NCI-H2081 (cell line): ENCODE measurements at places on chromosomes 1 and 21.

GRCh38 chr1:7458946-7459345 lies 312.1 kb upstream of the VAMP3 start:
- DNase-seq: no peak

- no peak for DNase-seq
Observed at GRCh38 chr1:14513111-14513510, 85.4 kb upstream of the KAZN start.

DNA sequence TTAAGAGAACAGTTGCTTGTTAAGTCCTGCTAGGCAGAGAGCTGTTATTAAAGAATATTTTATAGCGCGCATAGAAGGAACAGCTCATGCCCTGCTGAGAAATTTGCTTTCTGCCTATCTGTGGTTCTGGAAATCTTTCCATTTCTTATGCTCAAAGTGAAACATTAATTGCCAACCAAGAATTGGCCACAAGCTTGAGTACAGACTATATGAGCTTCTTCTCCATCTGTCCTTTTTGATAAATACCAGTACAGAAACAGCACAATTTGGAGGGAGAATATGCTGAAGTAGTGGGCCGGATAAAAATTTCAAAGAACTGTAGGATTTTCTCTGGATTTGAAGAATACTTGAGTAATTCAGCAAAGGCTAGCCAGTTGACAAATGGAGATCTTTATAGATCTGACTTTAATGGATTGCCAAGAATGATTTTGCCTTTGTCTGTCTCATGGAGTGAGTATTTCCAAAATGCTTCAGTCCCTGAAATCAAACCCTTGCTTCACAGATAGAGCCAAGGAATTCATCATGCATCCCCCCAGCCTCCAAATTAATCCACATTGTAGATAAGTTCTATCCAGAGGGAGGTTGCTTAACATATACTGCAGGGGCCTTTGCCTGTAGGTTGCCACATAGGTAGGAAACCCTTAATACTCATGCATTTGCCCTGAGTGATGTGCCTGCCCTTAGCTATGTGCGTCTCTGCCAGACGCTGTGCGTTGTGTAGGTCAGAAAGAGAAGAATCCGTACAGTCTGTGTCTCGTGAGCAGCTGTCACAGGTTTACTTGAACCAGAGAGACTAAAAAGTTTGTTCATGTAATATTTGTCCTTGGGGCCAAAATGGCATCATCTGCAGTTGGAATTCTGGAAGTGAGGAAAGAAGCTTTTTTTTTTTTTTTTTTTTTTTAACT lies 44.2 kb downstream of the SMYD2 start:
- no peak for DNase-seq

DNA sequence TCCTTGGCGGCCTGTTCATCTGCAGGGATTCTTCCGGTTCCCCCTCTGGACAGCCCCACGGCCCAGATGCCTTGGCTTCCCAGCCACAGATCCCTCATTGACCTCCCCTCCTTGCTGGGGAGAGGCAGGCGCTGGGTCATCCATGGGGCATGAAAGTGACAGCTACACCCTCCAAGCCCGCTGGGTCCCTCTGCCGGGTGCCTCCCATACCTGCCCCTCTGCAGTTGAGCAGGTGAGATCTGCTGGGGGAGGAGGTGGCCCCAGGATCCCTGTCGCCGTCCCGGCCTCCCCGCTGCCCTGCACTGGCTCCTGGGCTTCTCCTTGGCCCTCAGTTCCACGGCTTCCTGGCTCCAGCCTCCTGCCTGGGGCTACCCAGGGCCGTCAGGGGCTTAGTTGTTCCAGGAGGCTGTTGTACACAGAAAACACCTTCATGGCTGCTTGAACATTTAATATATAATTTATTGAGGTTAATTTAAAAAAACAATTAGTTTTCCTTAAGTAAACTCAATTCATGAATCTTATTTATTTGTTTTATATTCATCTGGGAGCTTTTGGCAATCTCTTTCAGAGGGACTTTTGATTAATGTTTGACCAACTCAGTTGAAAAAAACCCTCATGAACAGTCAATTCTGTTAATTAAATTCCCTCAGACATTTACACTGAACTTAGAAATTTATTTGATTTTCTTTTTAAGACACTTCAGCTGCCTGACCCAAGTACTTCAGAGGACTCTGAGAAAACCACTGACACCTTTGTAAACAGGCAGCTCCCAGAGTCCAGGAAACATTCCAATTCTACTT lies 67.6 kb upstream of the ABCG1 start:
- no peak for DNase-seq

DNA sequence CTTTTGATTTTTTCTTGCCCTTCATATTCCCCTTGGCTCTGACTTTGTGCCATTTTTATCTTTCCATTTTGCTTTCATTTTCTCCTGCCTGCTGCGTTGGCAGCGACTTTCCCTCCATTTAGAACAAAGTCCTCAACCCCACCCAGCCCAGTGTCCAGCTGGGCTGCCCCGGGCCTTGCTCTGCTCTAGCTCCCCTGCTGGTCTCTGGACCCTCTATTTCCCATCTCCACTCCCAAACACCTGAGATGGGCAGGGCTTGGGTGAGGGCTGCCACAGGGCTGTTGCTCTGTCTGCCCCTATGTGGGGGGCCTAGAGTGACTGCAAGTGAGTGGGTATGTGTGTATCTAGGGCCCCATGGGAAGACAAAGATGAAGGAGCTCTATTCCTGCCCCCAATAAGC lies 7.3 kb upstream of the ADAM15 start:
- no peak for DNase-seq
